Thyroid gland (tissue), 4 donors: ENCODE measurements at places on chromosomes 4 and X. TPM values are rescaled to one million over a fixed set of nuclear protein-coding genes. Genes with fewer than 3 reads are reported as not detected.
A peak's percentile ranks its signal among the peaks of the same experiment; 100 is the strongest.

DNA sequence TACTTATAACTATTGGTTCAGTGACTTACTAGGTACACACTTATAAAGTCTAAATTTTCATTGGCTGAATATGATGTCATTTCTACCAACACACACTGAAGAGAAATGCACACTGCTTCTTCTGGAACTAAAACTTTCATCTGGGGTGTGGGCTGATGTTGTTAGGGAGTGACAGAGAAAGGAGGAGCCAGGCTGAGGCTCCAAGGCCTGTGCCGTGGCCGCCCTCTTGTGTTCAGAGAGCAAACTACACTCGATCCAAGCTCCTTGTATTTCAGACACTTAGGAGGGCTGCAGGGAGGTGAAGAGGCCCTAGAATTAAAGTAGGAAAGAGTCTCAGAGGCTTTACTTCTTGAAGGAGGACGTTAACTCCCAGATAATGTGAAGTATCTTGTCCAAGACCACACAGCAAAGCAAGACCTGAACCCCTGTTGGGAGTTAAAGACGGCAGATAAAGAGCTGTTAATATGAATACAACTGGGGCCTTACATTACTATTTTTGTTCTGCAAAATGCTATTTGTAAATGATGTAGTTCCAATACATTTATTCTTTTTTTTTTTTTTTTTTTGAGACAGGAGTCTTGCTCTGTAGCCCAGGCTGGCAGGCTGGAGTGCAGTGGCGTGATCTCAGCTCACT is 137.5 kb downstream of the AFAP1 start:
- H3K4me1 ChIP-seq, result peaks cover 48% of the 10 kb centered on the region
- H3K27ac ChIP-seq, result no peak overlapping the region
- H3K27me3 ChIP-seq, result no peaks in the 10 kb centered on the region
- H3K36me3 ChIP-seq, result no peaks in the 10 kb centered on the region
- H3K4me3 ChIP-seq, result no peak overlapping the region

DNA sequence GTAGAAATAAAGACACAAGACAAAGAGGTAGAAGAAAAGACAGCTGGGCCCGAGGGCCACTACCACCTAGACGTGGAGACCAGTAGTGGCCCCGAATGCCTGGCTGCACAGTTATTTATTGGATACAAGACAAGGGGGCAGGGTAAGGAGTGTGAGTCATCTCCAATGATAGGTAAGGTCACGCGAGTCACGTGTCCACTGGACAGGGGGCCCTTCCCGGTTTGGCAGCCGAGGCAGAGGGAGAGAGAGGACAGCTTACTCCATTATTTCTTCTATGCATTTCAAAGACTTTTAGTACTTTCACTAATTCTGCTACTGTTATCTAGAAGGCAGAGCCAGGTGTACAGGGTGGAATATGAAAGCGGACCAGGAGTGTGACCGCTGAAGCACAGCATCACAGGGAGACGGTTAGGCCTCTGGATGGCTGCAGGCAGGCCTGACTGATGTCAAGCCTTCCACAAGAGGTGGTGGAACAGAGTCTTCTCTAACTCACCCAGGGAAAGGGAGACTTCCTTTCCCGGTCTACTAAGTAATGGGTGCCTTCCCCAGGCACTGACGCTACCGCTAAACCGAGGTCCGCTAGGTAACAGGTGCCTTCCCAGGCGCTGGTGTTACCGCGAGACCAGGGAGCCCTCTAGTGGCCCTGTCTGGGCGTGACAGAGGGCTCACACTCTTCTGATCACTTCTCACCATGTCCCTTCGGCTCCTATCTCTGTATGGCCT is 44.9 kb downstream of the ZBTB49 start:
- H3K27ac ChIP-seq, result no peak overlapping the region
- no peaks in the 10 kb centered on the region for H3K27me3 ChIP-seq
- peak; percentile 65 for DNase-seq
- H3K4me3 ChIP-seq, result no peak overlapping the region

Gene MGARP
- total RNA-seq, result 0.88 TPM

GRCh38 chrX:9033179-9033578 is 748 bp downstream of the FAM9B start:
- DNase-seq, result no peak
- no peak overlapping the region for H3K4me3 ChIP-seq
- no peak overlapping the region for H3K27ac ChIP-seq

GRCh38 chr4:72931346-72931745 is 138.2 kb downstream of the COX18 start:
- H3K4me1 ChIP-seq, result no peaks in the 10 kb centered on the region
- H3K4me3 ChIP-seq, result no peak overlapping the region
- no peaks in the 10 kb centered on the region for H3K36me3 ChIP-seq
- H3K27me3 ChIP-seq, result no peaks in the 10 kb centered on the region

DNA sequence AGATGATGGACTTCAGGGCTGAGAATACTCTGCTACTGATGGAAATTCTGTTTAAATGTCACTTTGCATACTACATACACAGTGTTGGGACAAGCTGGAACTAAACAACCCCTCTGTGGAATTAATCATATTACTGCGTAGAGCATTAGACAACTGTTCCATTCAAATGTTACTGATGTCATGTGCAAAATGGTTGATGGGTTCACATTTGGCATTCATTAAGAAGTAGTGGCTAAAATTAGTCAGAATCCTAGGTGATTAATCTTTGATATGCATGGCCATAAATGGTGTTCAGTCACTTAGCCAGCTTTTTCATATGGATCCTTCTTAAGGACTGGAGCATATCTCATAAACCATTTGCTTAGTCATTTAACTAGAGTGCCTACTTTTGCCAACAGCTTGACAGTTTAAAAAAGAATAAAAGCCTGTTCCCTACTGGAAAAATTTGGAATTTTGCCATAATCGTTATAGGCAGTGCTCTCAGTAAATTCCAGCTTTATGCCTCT is 105.2 kb downstream of the RNF150 start:
- no peak overlapping the region for H3K4me3 ChIP-seq
- H3K27me3 ChIP-seq, result no peaks in the 10 kb centered on the region
- H3K27ac ChIP-seq, result no peak overlapping the region

Gene ARAP2
- 244 TPM for total RNA-seq

GRCh38 chr4:25098964-25099891 is 61.0 kb downstream of the SEPSECS start:
- H3K4me3 ChIP-seq, result no peak overlapping the region
- H3K4me1 ChIP-seq, result peaks cover 17% of the 10 kb centered on the region
- DNase-seq, result peak; percentile 37
- no peaks in the 10 kb centered on the region for H3K27me3 ChIP-seq
- H3K36me3 ChIP-seq, result no peaks in the 10 kb centered on the region

DNA sequence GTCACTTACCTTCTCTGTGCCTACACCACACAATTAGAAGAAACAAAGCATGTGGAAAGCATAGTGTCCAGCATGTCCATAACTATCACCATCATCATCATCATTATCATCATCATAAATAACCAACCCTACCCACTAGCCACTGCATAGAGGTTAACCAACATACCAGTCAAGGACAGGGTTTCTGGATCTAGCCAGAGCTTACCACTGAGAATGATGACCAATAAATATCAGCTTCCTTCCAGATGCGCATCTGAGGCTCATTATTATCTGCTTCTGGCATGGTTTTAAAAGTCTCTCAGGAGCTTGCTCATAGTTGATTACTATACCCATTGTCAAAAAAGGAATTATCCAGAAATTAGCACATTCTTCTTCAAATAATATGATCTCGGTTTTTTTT is 25.5 kb upstream of the MYOZ2 start:
- H3K27ac ChIP-seq, result no peak overlapping the region
- no peaks in the 10 kb centered on the region for H3K36me3 ChIP-seq
- no peaks in the 10 kb centered on the region for H3K27me3 ChIP-seq
- H3K4me3 ChIP-seq, result no peak overlapping the region

DNA sequence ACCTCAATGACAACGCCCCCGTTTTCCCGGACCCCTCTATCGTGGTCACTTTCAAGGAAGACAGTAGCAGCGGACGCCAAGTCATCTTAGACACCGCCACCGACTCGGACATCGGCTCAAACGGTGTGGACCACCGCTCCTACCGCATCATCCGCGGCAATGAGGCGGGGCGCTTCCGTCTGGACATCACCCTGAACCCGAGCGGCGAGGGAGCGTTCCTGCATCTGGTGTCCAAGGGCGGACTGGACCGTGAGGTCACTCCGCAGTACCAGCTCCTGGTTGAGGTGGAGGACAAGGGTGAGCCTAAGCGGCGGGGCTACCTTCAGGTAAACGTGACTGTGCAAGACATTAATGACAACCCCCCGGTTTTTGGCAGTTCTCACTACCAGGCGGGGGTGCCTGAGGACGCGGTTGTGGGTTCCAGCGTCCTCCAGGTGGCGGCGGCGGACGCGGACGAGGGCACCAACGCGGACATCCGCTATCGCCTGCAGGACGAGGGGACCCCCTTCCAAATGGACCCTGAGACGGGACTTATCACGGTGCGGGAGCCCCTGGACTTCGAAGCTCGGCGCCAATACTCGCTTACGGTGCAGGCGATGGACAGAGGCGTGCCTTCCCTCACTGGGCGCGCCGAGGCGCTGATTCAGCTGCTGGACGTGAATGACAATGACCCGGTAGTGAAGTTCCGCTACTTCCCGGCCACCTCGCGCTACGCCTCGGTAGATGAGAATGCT is 2.2 kb downstream of the FAT4 start:
- H3K4me3 ChIP-seq, result peak overlapping the region; percentile 37
- H3K27ac ChIP-seq, result peak overlapping the region; percentile 91
- H3K4me1 ChIP-seq, result peaks cover 34% of the 10 kb centered on the region

- H3K4me1 ChIP-seq, result no peaks in the 10 kb centered on the region
- no peak overlapping the region for H3K27ac ChIP-seq
- no peaks in the 10 kb centered on the region for H3K27me3 ChIP-seq
- H3K4me3 ChIP-seq, result no peak overlapping the region
Observed at GRCh38 chr4:72209600-72209999, 177.8 kb downstream of the NPFFR2 start.

DNA sequence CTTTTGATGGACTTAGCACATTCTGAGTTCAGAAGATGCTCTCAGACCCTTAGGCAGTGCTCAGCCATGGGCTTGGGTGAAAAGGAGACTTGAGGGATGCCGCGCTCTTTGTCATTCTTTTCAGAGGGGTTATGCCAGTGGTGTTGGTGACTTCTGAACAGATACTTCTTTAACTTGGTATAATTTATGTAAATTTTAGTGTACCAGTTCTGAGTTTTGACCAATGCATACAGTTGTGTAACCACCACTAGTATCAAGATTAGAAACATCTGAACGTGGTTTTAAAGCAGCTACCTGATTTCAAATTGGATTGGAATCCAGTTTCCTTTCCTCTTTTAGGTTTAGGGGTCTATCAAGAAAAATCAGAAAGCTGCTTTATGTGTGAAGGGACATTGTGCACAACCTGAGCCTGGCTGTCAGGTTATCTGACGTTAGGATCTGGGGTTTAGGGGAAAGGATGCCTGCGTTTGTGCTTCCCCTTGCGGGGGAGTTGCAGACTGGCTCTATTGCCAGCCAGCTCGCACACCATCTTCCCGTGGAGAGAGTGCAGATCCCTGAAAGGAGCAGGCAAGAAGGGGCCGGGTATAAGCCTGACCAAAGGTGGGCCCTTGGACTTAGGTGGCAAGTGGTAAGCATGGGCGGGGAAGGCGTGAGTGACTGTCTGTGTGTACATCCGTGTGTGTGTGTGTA is 19.0 kb downstream of the SMS start:
- H3K4me1 ChIP-seq, result peaks cover 26% of the 10 kb centered on the region
- no peaks in the 10 kb centered on the region for H3K27me3 ChIP-seq
- H3K36me3 ChIP-seq, result no peaks in the 10 kb centered on the region
- H3K27ac ChIP-seq, result peak overlapping the region; percentile 32
- H3K4me3 ChIP-seq, result no peak overlapping the region

GRCh38 chrX:145817331-145818185 is at the start of gene SLITRK2:
Gene SLITRK2 (plus strand): TSS chrX:145817829. CDS start chrX:145822426, 4,597 bp downstream.
- no peak within 1 kb of the TSS for H3K4me3 ChIP-seq
- peaks cover 2% of the 10 kb centered on the region for H3K27me3 ChIP-seq
- H3K36me3 ChIP-seq, result no peaks in the 10 kb centered on the region
- peak within 1 kb of the TSS; percentile 23 for H3K27ac ChIP-seq
- no peak for DNase-seq

DNA sequence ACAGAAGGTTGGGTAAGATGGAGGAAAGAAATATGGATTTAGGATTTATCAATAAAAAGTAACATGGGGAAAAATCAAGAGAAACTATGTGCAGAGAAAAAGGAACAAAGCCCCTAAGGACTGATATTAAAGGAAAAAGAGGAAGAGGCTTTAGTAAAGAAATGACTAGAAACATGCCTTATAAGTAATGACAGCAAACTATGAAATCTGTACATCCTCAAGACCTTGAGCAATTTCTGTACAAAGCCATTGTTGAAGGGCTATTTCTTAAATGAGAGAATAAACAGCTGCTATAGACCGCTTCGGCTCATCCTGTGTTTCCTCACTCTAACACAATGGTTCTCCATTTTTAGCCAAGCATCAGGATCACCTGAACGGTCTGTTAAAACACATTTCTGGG is 180.3 kb upstream of the ATOH1 start:
- DNase-seq, result no peak
- H3K36me3 ChIP-seq, result no peaks in the 10 kb centered on the region
- no peaks in the 10 kb centered on the region for H3K4me1 ChIP-seq

- no peaks in the 10 kb centered on the region for H3K36me3 ChIP-seq
- H3K27me3 ChIP-seq, result no peaks in the 10 kb centered on the region
- no peak overlapping the region for H3K27ac ChIP-seq
- H3K4me3 ChIP-seq, result no peak overlapping the region
- H3K4me1 ChIP-seq, result no peaks in the 10 kb centered on the region
Observed at GRCh38 chr4:100876546-100876945, 358.7 kb upstream of the EMCN start.

GRCh38 chr4:114547340-114548134 is 51.1 kb upstream of the UGT8 start:
- no peaks in the 10 kb centered on the region for H3K4me1 ChIP-seq
- no peak overlapping the region for H3K27ac ChIP-seq
- H3K4me3 ChIP-seq, result no peak overlapping the region
- no peaks in the 10 kb centered on the region for H3K36me3 ChIP-seq
- H3K27me3 ChIP-seq, result no peaks in the 10 kb centered on the region

DNA sequence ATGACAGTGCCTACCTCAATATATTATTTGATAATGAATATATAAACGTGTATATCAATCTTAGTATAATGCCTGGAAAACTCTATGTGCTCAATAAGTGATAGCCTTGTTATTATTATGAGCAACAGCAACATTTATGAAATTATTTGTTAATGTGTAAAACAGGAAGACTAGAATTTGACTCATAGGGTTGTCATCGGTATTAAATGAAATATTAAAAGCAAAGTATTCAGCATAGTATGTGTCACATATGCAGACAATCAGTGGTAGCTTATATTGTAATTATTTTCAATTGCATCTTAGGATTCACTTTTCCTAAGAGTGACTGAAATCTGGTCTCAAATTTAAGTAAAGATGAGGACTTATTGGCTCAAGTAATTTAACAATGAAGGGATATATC is 24.6 kb downstream of the SPANXD start:
- no peak overlapping the region for H3K27ac ChIP-seq
- H3K4me1 ChIP-seq, result no peaks in the 10 kb centered on the region
- no peak for DNase-seq
- no peaks in the 10 kb centered on the region for H3K36me3 ChIP-seq
- H3K27me3 ChIP-seq, result no peaks in the 10 kb centered on the region

Gene RRH
- total RNA-seq, result not detected

DNA sequence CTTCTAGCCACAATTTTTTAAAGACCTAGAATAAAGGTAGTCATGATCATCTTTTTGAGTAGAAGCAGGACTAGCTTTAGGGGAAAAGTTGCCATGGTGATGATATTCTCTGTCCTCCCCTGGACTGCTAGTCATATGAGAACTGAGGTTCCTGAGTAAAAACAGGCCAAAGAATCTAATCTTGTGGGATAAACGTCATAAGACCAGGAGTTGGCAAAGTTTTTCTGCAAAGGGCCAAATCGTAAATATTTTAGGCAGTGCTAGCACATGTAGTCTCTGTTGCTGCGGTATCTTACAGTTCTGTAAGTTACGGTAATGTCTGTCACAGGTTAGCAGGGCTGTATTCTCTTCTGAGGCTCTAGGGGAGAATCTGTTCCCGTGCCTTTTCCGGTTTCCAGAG is 3.4 kb downstream of the PRPS2 start:
- no peak overlapping the region for H3K27ac ChIP-seq
- DNase-seq, result no peak
- H3K27me3 ChIP-seq, result no peaks in the 10 kb centered on the region
- H3K36me3 ChIP-seq, result no peaks in the 10 kb centered on the region
